Esophagus muscularis mucosa (tissue), 4 donors: ENCODE measurements at places on chromosomes 1 and 21. TPM values are rescaled to one million over a fixed set of nuclear protein-coding genes. Genes with fewer than 3 reads are reported as not detected.

DNA sequence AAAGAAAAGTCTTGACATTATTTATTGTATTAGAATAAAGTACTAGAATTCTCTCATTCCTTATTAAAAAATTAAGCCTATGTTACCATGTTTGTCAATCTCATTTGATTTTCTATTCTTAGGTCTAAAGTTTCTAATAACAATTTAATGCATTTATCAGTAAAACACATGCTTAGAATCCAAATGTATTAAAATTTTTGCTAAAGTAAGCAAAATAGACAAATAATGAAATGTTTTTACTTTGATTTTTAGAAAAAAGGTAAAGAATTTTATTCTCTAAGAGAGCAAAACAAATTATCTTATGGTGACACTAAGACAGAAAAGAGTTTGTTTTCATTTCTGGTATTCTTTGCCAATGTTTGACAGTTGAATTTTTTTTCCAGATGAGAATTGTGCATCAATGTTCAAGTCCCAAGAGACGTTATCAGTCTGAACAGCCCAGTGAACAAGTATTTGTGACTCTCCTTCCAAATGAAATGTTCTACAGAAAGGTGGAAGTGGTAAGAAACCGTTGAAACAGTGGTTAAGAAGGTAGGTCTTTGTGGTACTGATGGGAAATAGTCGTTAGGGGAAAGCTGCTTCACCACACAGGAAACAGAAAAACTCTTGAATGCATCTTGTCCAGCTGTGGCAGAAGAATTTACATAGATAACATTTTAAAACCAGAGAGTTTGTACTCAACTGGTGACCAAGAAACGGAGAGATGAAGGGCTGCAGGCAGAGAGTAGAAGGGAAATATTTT is 402.5 kb downstream of the PTPRC start:
- DNase-seq, result no peak

DNA sequence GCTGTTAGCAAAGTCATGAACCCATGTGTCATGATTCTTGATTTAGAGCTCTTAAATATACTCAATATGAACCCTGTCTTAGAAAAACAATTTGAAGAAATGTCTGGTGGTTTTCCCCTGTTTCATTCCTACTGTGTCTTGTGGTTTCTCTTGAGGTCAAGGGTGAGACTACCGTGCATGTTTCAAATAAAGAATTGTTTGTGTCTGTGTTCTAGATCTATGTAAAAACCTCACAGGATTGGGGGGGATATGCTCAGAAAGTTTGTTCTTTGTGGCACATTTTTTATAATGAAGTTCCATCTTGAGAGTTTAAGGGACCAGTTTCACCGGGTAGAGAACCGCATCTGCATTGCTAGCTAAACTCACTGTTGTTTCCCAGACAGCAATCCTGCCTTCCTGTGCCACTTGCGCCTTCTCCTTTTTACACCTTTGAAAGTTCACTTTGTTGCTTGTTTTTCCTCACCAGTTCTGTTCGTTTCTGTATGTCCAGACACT is 30.9 kb upstream of the CACYBP start:
- no peak for DNase-seq

Gene HSD11B1
- 6.9 TPM for total RNA-seq

DNA sequence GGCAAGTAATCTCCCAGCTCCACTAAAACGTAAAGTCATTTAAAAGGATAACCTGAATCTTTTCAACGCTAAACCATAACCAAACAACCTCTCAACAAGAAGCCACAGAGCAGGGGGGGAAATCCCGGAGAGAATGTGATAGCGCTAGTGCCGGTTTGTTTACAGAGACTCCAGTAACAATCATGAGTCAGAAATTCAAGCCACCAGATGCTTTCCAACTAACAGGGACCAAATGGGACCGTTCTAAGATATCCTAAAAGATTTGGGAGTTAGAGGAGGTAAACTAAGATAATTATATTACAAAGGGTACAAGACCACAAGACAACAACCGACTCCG is 825 bp downstream of the DCAF8 start:
- no peak for DNase-seq

Gene TMCC2
- total RNA-seq, result 6.0 TPM

Gene TEX38
- not detected for total RNA-seq
